EH (cell line): ENCODE measurements at places on chromosomes 2 and 18.

GRCh38 chr2:59746291-59746690, 807.2 kb downstream of the BCL11A start:
- no peak for DNase-seq

GRCh38 chr2:3542107-3542506, 16.0 kb downstream of the RNASEH1 start:
- DNase-seq, result no peak

DNA sequence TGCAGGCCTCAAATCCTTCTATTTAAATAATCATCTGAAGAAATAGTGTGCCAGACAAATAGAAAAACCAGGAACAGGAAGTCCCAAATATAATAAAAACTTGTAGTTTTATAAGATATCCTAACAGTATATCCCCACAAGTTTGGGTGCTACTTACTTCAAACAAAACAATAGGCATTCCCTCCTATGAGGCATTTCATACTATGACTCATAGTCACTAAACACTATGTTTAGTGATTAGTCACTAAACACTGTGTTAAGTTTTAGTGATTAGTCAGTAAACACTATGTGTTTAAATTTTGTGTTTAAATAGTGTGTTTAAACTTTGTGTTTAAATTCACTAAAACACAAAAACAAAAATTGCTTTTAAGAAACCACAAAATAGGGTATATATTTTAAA, 407.0 kb upstream of the CDH19 start:
- no peak for DNase-seq

GRCh38 chr2:221817052-221817451, 244.9 kb upstream of the EPHA4 start:
- DNase-seq, result peak; percentile 3

- no peak for DNase-seq
These were observed 14.8 kb upstream of the GPR55 start for GRCh38 chr2:230939691-230940470.

DNA sequence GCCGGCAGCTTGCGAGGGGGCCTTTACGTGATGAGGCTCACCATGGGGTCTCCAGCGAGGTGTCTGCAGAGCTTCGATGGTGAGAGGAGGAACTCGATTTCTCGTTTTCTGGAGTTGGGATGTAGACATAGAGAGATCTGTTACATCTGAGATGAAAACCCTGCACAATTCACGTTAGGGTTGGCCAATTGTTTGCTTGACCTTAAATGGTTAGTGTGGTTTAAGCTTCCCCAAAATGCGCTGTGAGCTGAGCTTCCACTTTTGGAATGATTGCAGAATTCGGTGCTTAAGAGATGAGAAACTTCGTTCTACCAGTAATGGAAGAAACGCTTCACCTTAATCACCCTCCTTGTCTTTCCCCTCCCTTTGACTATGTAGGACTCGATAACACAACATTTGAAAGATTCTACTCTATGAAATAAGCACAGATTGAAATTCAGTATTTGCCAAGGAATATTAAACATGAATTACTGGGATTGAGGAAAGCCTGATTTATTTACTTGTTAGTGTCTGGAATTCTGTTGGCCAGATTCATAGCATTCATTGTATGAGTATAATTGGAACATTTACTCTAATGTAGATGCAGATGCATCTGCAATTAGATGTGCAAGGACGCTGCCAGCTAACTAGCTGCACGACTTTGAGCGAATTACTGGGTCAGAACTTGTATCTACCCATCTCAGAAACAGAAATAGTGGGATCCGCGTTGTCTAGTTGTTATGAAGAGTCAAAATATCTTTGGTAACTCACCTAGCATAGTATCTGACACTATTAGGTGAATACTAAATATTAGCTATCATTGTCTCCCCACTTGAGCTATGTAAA, 1.6 kb upstream of the KLF7 start:
- DNase-seq, result peak; percentile 83

- peak; percentile 26 for DNase-seq
These were observed 872 bp downstream of the ASB1 start for GRCh38 chr2:238427435-238428162.

GRCh38 chr2:83103613-83104012, 1355.5 kb downstream of the SUCLG1 start:
- DNase-seq, result peak; percentile 80

DNA sequence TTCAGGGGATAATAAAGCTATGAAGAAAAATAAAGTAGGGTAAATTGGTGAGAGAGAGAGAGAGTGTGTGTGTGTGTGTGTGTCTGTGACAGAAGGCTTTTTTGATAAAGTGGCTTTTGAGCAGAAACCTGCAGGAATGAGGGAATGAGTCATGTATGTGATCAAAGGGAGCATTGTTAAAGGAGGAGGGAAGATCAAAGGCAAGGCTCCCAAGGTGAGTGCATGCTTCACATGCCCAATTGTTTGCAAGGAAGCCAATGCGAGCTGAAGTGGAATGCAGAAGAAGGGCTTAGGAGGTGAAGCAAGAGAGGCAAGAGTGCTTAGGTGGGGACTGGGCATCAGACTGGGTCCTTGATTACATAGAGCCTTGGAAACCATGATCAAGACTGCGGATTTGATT, 96.8 kb downstream of the DNAH6 start:
- no peak for DNase-seq
